ENCODE measurements at places on chromosomes 4 and X.
A peak's percentile ranks its signal among the peaks of the same experiment; 100 is the strongest.

DNA sequence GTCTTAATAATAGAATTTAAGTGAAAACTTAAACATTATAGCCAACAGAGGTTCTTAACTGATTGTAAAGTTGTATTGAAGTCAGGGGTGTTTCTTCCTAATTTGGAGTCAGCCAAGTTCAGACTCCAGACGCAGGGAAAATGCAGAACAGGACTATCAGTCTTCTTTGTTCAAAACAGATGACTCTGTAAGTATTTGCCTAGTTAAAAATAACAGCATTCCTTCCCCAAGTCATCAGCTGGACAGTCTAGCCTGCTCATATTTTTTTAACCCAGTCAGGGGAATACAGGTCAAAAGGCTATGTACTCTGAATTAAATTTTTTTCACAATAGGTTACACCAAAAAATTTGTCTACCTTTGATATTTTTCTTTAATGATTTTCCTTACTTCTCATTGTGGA, 73.8 kb upstream of the DCLK2 start:
- DNase-seq = no peak

DNA sequence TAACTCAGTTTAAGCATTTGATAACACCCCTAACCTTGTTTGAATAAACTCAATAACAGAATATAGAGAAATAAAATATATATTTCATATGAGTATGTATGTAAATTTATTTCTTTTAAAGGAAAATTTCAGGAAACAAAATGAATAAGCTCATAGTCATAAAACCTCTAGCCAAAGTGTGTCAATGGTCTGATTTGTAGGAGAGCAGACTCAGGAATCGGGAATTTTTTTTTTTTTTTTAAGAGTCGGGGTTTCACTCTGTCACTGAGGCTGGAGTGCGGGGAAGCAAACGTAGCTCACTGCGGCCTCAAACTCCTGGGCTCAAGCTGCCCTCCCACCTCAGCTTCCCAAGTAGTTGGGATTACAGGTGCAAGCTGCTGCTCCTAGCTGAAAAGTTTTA, 2.4 kb downstream of the PKD2 start:
- no peak for DNase-seq

- peak; percentile 70 for DNase-seq
Observed at GRCh38 chrX:1462596-1463251, 10.0 kb upstream of the ASMTL start.

DNA sequence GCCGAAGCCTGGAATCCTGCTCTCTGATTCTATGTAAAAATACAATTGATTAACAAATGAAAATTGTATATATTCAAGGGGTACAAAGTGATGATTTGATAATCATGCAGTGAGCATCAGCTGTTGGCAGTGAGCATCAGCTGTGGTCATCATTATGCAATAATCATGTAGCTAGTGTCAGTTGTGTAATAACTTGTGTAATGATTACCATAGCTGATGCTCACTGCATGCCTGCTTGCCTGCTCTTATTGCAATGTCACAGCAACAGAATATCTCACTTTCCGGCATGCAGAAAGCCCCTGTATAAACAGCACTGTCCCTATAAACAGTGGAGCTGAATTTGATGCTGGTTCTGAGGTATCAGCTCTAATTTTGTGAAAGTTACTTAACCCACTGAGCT, 46.8 kb downstream of the SULT1B1 start:
- DNase-seq = no peak

- DNase-seq = no peak
Observed at GRCh38 chr4:6402566-6403399, 69.6 kb downstream of the PPP2R2C start.

GRCh38 chr4:120685756-120686278, 236.7 kb downstream of the PRDM5 start:
- DNase-seq = no peak

DNA sequence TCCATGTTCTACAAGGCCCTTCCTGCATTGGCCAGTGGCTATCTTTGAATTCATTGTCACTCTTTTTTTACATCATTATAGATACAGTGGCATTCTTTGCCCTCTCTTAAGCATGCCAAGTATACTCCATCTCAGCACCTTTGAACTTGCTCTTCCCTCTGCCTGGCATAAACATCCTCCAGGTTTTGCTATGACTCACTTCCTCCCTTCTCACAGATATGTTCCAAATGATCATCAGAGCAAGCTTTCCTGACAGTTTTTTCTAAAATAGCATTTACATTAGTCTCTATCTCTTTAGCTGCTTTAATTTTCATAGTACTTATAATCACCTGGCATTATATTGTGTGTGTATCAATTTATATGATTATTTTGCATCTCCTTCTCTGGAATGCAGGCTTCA, 553.3 kb upstream of the MAGEB2 start:
- no peak for DNase-seq

DNA sequence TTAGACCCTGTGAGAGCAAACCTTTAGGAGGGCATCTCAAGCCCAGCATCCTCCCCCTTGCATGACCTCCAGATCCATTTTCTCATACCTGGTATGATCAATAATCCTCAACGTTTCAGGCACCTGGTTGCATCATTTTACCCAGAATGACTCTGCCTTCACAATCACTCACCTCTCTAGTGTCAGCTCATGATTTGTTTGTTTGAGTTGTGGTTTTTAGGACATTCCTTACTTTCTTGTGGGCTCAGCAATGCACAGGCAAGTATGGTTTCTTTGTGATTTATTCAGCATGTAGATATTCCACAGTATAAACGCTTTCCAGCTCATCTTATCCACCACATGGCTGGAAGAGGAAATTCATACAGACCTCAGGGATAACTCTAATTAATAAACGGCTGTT, 93.6 kb upstream of the CPEB2 start:
- no peak for DNase-seq

DNA sequence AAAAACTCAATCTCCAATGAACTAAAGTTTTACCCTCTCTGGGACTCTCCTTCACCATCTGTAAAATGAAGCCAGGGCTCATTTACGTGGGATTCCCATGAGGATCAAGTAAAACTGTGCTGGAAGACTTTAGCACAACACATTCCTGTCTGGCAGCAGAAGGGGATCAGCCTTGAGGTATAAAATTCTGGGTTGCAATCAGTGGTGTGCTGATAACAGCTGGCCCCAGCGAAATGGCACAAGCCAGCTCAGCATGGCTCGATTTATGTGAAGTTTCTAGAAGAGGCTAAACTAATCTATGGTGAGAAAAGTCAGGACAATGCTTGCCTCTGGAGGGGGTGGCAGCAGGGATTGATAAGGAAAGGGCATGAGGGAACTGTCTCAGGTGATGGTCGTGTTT, 28.4 kb downstream of the ZNF630 start:
- DNase-seq = no peak

DNA sequence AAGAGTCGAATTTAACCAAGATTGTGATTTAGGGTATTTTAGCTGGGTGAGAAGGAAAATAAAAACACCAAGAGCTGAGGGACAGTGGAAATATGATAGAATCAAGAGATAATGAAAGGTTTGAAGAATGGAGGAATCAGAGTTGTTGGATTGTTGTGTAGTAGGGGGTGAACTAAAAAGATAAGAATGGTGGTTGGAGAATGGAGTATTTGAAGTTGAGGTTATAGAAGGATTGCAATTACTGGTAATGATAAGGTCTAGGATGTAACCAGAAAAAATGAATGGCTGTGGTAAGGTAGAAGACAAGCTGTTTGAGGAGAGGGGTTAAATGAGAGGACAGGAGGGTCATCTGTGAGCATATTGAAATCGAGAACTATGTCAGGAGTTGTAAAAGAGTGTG, 4.5 kb downstream of the ABCE1 start:
- no peak for DNase-seq

DNA sequence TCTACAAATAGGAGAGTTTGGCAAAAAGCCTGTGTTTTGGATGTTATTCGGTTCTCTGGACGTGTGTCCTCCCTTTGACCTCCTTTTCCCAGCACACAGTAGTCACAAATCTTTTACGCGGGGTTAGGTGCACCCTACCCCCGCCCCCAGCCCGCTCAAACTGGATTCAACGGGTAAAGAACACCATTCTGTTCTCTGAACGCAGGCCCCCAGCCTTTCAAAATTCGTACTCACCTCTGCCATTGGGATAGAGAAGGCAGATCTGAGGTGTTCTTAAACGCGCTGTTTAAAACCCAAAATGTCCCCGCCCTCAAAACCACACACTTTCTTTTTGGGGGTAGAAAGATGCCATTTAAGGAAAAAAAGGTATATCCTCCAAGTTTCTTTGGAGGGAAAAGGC, 2.7 kb downstream of the LEF1 start:
- no peak for DNase-seq

GRCh38 chr4:42282081-42282901, 115.0 kb upstream of the SHISA3 start:
- DNase-seq = no peak

- DNase-seq = no peak
Observed at GRCh38 chr4:175339100-175339707, 421.0 kb downstream of the ADAM29 start.

DNA sequence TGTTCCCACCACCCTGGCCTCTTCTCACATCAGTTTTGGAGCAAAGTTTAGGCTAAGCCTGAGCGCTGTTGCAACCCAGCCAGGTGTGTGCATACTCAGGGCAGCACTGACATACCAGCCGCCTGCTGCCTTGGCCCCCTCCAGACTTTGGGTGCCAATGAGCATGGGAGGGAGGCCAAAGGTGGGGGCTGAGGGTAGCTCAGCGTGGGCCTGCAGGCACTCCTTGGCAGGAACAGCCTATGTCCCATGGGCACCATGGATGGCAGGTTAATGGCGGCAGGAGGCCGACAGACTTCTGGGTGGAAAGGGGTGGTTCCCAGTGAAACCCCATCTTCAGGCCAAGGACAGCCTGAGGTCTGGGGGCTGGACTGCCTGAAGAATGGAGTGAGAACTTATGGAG, 462.2 kb downstream of the ADGRL3 start:
- DNase-seq = no peak

- DNase-seq = peak; percentile 40
Observed at GRCh38 chrX:153474718-153475117, 4.3 kb upstream of the HAUS7 start.

DNA sequence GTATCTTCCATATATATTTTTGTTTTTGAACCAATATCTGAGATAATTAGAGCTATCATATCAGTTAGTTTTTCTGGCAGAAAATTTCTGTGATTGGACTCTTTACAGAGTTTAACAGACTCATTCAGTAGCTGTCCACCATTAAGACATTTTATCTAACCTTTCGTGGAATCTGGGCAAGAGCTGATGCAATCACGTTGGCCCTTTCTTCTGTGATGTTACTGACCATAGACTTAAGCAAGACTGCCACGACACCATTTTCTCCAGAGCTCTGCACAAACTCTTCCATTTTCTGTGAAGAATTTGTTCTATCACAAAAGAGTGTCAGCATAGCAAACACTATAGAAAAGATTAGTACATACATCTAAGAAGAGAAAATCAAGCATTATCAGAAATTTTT, 41.8 kb upstream of the UGT2B15 start:
- no peak for DNase-seq

DNA sequence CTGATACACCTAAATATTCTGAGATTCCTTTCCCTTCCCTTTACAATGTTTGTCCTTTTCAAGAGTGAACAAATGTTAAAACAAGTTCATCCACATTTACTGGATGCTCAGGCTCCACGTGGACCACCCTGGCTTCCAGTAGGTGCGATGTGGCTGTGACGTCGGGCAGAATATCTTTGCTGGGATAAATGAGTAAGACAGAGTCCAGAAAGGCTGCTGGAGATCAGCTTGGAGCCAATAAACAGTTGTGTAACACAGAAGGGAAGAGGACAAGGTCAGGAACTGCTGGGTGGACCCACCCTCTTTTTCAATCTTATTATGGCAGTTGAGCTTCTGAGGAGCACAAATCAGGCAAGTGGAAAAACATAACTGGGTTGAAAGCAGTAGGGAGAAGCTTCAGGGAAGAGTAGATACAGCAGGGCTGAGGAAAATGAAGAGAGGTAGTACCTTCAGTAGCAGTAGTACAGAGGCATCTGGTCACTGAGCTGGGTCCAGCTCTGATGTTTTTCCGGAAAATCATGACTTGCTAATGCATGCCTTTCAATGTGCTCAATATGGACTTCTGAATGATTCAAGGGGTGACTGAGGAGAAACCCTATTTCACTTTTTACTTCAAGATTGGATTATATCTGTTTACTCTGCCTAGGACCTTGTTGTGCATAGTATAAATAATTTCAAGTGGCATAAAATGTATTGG, 171.8 kb upstream of the MAD2L1 start:
- DNase-seq = no peak

DNA sequence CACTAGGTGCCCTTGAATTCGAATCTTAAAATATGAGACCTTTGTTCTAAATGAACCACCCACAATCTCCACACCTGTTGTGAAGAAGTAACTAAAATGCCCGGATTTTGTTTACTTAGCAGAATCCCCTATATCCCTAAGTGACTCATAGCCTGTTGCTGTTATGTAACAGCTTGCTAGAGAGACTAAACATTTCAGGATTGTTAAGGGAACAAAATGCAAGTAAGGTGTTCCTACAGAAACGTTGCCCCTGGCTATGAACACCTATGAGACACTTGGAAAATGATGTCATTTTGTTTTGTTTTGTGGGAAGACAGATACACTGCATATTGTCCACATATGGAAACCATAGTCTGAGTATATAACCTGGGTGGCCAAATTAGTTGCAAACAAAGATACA, 24.2 kb upstream of the MXRA5 start:
- no peak for DNase-seq

DNA sequence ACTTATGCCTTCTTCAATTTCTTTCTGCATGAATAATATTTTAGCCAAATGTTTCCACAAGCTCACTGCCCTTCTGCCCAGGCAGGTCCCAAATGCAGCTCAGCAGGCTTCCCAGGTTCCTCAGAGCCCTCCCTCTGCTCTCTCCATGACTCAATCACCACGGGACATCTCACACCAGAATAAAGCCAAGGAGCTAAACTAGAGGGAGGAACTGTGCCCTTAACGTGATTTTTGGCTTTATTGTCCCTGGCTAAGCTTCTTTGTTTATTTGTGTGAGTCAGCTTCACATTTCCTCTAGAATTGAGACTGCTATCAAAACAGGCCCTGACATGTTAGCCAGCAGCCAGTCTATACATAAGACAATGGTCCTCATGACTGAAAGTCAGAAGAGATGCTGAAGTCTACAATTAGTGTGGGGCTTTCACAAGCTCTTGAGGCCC, 186.4 kb upstream of the GALNT7 start:
- no peak for DNase-seq

DNA sequence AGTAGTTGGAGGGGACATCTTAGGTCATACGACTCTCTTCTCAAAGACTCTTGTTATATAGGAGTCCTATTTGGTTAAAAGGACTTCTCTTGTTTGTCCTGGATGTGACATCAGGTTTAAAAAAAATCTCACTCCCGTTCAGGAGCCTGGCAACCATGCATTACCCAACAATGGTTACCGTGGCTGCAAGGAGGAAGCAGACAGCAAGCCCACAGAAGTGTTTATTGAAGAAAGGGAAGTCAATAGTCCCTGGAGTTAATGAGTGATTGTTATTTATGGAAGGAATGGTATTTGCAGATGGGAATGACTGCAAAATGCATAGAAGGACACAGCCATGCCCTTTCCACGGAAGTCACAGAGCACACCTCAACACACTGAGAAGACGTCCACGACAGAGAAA, 75.9 kb upstream of the ENPP6 start:
- no peak for DNase-seq

- DNase-seq = no peak
Observed at GRCh38 chr4:88737307-88737941, 39.8 kb upstream of the NAP1L5 start.
